Heart left ventricle (tissue), 16 donors: ENCODE measurements at places on chromosomes 12 and 14. TPM values are rescaled to one million over a fixed set of nuclear protein-coding genes. Genes with fewer than 3 reads are reported as not detected.
A peak's percentile ranks its signal among the peaks of the same experiment; 100 is the strongest.

POMT2 gene
- 7.3 TPM for total RNA-seq

NAA30 gene
- 30.0 TPM for total RNA-seq

FCF1 gene
- 41.0 TPM for total RNA-seq

SRGAP1 gene
- total RNA-seq: 7.3 TPM

BCL11B gene
- total RNA-seq: 0.11 TPM

ADGRD1 gene
- total RNA-seq: 64.0 TPM

PACS2 gene
- 57.0 TPM for total RNA-seq

CPNE8 gene
- 3.1 TPM for total RNA-seq

VASH1 gene
- 9.3 TPM for total RNA-seq

KRT79 gene
- total RNA-seq: not detected

GRCh38 chr14:91845652-91846051 is 21.7 kb downstream of the TC2N start:
- DNase-seq: no peak

DNA sequence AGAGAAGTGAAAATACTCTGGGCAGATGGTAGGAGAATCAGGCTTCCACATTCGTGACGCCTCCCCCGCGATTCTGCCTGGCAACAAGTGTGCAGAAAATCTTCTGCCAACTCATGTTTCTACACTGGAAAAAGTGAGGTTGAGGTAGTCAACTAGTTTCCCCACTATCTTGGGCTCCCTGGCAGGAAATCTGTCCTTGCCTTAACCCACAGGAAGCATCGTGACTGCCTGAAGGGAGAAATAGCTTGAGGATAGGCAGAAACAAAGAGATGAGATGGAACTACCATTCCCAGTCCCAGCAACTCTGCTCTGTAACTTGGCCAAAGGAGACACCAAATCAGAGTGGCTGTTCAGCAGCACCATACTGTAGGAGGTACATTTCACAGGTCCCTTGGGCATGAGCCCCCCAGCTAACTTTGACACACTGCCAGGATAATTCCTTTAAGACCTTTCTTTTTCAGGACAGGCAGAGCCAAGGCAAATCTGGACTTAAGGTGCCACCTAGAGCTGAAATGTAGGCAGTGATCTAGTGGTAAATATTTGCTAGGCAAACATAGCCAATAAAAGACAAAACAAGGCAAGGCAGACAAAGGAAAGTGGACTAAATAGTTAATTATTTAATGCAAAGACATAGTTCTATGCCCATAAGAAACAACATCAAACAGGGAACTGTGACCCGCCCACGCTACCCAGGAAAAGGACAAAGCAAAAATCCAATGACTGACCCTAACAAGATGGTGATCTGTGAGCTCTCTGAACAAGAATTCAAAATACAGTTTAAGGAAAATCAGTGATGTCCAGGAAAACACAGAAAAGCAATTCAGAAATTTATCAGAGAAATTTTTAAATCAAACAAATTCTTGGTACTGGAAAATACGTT is 205.1 kb downstream of the PTPRO start:
- peak; percentile 15 for DNase-seq

- DNase-seq: no peak
These were observed 18.0 kb downstream of the BCL2L14 start for GRCh38 chr12:12088761-12089160.

DNA sequence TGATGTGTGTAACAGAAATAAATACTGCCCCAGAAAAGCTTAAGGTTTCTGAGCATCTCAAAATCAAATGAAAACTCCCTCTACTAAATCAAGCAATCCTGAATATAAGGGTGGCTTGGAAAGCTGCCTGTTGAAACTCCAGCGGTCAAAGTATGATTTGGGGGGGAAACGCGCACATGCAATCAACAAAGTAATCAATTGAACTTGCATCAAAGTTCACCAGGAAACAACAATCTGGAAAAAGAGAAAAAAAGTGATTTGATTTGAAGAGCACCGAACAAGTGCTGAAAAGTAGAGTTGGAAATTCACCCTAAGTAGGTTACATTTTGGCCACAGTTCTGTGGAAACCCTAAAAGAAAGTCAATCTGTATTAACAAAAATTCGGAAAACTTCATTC is 700 bp downstream of the CNIH1 start:
- DNase-seq: no peak

DNA sequence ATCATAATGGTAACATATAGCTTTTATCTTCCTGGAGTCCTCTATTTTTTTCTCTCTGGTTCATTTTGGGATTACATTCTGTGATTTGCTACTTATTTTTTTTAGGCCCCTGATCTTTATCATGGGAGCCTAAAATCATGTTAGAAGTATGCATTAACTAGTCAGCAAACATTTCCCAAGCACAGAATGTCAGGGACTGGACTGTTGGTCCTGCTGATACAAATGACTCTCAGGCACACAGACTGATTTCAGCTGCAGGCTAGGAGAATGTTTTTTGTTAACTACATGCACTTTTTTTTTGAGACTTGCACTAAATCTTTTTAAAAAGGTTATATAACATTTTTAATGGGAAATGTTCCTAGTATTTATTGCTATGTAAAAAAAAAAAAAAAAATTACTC is 131.1 kb downstream of the ACSS3 start:
- DNase-seq: no peak

GRCh38 chr12:84698576-84699333 is 213.8 kb downstream of the SLC6A15 start:
- no peak for DNase-seq

GRCh38 chr12:53938326-53939140 is at the start of gene HOXC13:
Gene HOXC13 (plus strand): TSS chr12:53938831. CDS start chr12:53938907, 76 bp downstream.
- no peak for DNase-seq

- DNase-seq: no peak
These were observed 82.0 kb upstream of the SFSWAP start for GRCh38 chr12:131628766-131629448.

DNA sequence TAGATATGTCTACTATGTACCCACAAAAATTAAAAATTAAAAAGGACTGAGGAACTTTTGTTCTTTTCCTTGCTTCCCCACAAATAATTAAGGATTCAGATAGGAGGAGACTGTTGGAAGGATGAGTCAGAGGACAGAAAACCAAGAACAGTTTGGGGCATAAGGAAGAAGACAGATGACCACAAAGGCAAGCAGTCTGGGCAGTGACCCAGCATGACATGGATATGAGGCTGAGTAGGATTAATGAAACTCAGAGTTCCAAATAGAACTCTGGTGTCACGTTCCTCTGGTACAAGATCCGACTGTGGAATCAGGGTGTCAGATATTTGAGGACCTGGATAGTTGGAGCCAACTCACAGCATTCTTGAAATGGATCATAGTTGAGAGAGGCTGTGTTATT is 89.3 kb upstream of the SLC38A4 start:
- DNase-seq: peak; percentile 35

DNA sequence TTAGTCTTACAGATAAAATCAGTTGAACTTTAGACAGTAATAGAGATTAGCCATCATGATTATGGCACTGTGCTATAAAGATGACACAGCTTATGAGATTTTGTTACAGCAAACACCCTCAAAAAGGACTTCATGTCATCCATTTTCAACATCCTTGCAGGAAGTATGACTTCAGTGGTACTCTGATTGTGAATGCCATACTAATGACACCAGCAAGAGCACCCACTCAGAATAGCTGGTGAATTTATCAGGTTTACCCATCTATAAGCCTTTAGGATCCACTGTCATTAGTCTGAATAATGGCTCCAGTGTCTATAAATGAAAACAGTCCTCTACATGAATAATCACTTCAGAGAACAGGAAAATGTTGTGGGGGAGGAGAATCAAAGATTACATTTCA is 615.2 kb downstream of the RPS29 start:
- no peak for DNase-seq

- no peak for DNase-seq
These were observed 21.4 kb upstream of the APPL2 start for GRCh38 chr12:105257321-105257728.

GRCh38 chr12:632102-632696 is 31.0 kb downstream of the NINJ2 start:
- DNase-seq: no peak

- no peak for DNase-seq
These were observed 71.5 kb downstream of the TBX5 start for GRCh38 chr12:114334395-114334794.

GRCh38 chr12:108196319-108196718 is 67.2 kb downstream of the WSCD2 start:
- no peak for DNase-seq

DNA sequence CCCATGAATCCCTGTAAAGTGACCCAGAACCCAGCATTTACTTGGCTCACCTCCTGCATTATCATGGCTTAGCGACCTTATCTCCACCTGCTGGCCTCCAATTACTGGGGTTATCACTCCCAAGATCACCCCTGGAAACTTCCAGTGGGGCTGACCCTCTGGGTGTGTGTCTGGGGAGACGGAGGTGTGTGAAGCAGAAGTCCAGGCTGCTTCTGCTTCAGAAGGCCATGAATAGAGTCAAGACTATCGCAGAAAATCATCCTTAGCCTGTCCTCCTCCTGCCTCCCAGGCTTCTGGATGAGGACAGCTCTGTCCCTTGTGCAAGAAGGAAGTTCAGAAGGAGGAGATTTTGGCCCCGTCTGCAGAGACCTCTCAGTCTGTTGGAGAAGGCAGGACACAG is 408 bp upstream of the KRT72 start:
- no peak for DNase-seq

GRCh38 chr12:52535574-52535973 is 15.4 kb upstream of the KRT5 start:
- DNase-seq: no peak

DNA sequence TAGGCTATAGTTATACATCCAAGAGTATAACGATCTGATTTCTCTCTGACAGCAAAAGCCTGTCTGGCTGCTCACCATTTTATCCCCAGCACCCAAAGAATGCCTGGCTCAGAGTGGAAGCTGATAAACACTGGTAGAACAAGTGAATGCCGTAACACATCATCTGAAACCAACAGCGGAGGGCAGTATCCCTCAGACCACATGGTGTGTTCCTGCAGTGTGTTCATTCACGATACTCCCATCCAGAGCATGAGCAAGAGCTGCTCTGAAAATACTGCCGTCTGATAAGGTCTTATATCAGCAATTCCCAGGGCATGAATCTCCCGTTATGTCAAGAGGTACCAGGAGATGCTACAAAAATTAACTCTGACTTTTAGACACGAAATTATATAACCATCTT is 95.9 kb downstream of the TTC7B start:
- DNase-seq: no peak

- DNase-seq: no peak
These were observed 448.4 kb upstream of the SEL1L start for GRCh38 chr14:81982046-81982445.

- DNase-seq: no peak
These were observed 44.7 kb downstream of the PALS1 start for GRCh38 chr14:67285876-67286452.

- DNase-seq: no peak
These were observed 18.6 kb downstream of the APOBEC1 start for GRCh38 chr12:7647071-7647470.

- no peak for DNase-seq
These were observed 5.3 kb upstream of the HIF1A start for GRCh38 chr14:61690039-61690438.
